ENCODE measurements at places on chromosomes 6 and 20.

- no peak for DNase-seq
Measured at GRCh38 chr6:3847521-3847920, 1.7 kb upstream of the FAM50B start.

GRCh38 chr6:30264743-30265142 is 51.5 kb upstream of the TRIM26 start:
- DNase-seq = no peak

- DNase-seq = no peak
Measured at GRCh38 chr6:19866173-19866984, 29.2 kb downstream of the ID4 start.

- no peak for DNase-seq
Measured at GRCh38 chr6:150008588-150008987, 16.7 kb downstream of the RAET1L start.

- no peak for DNase-seq
Measured at GRCh38 chr20:37913567-37914366, 10.8 kb downstream of the VSTM2L start.

DNA sequence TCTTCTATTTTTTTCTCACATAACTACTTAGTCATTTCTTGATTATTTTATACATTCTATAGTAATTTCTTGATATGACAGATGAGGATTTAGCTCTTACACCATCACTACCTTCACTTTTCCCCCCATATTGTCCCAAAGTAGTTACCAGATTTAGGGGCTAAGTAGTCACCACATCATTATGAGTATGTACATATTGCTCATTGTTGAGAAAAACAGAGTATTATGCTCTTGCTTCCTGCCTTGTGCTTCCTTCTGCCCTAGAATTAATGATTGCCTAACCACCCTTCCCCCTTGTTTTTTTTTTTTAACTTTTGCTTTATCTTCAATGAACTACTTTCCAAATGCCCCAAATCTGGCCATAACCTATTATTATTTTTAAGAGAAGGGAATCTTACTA is 6.8 kb upstream of the HLA-B start:
- DNase-seq = peak; percentile 15

DNA sequence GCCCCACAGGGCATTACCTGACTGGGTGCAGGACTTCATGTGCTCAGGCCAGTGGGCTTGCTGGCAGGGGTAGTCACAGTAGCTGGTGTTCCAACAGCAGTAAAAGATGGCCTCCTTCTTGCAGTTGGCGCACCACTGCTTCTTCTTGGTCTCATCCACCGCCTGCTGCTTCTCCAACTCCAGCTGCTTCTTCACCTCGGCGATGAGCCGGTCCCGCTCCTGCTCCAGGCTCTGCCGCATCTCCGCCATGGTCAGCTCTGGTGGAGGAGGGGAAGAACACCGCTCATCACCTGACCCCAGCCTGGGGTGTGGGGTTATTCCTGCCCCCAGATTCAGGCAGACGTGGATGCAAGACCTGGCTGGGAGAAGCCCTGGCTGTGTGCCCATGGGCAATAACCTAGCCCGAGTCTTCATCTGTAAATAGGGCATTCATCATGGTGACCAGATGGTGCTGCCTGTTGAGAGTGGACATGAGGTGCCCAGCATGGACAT is 132.2 kb downstream of the ZMYND8 start:
- no peak for DNase-seq

- DNase-seq = no peak
Measured at GRCh38 chr20:14617123-14617522, 279.7 kb upstream of the FLRT3 start.

DNA sequence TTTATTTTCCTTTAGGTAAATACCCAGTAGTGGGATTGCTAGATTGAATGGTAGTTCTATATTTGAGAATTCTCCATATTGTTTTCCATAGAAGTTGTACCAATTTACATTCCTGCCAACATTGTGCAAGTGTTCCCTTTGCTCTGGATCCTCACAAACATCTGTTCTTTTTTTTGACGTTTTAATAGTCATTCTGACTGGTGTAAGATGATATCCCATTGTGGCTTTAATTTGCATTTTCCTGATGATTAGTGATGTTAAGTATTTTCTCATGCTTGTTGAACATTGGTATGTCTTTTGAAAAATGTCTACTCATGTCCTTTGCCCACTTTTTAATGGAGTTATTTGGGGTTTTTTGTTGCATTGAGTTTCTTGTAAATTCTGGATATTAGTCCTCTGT is 85.6 kb downstream of the UBE3D start:
- no peak for DNase-seq

DNA sequence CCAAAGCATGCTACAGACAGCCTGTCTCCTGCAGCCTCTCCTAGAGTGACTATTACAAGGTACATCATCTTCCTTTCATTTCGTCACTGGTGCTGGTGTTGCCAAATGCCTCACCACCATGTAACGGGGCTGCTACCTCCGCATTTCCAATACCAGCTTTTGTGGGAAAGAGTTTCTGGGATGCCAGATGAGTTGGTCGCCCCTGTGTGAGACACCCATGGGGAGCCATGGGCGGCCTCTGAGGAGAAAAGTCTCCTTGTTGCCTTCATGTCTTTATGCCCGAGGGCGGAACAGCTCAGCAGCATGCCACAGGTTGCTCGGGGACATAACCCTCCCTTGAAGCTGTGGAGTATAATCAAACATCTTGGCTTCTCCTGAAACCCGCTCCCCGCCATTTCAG is 169.6 kb downstream of the THBS2 start:
- DNase-seq = no peak

- no peak for DNase-seq
Measured at GRCh38 chr6:155194399-155194798, 69.4 kb upstream of the CLDN20 start.

DNA sequence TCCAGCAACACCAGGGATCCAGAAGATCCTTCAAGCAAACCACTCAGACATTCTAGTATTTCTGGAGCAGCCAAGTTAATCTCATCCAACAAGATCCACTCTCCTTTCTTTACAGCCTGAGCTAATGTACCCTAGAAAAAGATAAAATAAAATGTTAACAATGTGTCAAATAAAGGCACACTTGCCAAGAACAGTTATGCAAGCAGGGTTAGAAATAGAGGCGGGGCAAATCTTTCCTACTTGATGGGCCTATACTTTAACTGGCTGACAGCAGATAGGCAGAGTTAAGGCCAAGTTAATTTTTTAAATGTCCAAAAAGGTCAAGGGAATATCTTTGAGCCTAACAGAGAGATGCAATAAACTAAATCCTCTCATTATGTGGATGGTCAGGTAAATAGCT is 60.8 kb downstream of the MDN1 start:
- DNase-seq = no peak

GRCh38 chr6:94041945-94042709 is 622.8 kb upstream of the EPHA7 start:
- no peak for DNase-seq

- DNase-seq = peak; percentile 21
Measured at GRCh38 chr6:141463237-141463977, 669.3 kb upstream of the GJE1 start.

GRCh38 chr6:20927130-20927860 is 393.0 kb downstream of the CDKAL1 start:
- no peak for DNase-seq

GRCh38 chr6:83127976-83128375 is 60.5 kb downstream of the DOP1A start:
- no peak for DNase-seq

GRCh38 chr6:43125119-43125518 is 46.0 kb upstream of the SRF start:
- DNase-seq = no peak

DNA sequence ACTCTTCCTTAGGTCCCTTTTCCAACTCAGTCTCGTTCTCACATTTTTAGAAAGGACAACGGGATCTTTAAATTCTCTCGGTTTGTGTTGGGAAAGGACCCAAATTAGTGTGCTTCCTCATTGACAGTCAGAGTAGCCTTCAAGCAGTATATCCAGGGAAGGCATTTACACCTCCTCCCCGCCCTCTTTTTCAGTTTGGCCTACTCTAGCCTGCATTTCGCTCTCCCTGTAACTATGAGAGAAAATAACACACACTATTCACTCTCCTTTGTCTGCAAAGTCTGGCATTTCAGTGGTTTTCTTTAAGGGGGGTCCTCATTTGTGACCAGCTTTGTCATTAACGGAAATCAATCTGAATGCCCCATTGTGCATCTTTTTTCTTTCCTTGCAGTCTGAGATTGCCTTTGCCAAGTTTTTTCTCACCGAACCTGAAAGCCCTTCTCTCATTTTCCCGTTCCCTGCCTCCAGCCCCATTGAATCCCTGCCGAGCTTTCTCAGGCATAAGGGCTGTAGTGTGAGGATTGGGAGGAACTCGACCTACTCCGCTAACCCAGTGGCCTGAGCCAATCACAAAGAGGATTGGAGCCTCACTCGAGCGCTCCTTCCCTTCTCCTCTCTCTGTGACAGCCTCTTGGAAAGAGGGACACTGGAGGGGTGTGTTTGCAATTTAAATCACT is 393 bp upstream of the FABP7 start:
- no peak for DNase-seq

DNA sequence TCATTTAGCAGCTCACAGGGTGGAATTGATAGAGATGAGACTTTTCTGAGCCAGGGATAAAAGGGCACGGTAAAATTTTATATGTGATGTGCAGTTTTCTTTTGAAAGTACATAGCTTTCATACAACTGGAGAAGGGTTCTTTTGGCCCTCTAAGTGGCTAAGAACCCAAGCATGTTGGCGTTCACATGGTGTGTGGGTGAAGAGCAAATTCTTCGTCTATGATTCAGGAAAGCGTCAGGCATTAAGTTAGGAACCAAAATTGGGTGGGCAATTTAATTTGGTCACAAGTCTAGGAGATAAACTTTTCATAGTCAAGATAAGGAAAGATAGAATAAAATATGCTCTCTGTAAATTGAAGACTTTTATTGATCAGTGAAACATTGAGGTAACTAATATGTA is 153.9 kb downstream of the UTRN start:
- no peak for DNase-seq

DNA sequence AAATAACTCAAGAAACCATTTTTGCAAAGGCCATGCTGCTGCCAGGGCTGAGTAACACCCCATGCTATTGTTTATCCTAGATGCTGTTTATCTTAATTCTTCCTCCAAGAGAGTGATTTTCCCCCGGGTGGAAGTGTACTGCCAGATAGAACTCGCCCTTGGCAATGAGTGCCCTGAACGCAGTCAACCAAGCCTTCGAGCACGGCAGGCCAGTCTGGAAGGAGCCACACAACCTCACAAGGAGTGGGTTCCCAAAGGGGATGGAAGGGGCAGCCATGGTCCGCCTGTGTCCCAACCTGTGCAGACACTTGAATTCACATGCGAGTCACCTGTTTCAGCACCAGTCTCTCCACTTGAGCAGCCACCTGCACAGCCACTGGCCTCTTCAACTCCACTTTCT is 31.9 kb downstream of the PNPLA1 start:
- no peak for DNase-seq

DNA sequence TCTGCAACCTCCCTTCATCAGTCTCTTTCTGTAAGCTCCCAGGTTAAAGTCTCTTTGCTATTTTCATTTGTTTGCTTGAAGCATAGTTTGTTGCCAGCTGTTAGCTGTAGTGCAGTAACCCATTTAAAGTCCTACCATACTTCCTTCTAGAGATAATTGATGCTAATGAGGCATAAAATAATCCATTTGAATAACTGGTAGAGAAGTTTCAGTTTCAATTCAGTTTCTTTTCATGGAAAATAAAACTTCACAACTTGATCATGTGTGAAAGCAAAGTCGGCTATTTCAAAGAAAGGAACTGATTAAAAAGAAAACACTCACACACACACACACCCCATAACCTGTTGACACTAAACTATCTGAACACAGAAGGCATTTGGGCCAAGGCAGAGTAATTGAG is 68.5 kb upstream of the TENT5A start:
- peak; percentile 52 for DNase-seq

GRCh38 chr6:168319279-168320111 is at the start of gene DACT2:
Gene DACT2 (minus strand): TSS chr6:168319777. CDS start chr6:168319633, 144 bp downstream.
- DNase-seq = no peak

DNA sequence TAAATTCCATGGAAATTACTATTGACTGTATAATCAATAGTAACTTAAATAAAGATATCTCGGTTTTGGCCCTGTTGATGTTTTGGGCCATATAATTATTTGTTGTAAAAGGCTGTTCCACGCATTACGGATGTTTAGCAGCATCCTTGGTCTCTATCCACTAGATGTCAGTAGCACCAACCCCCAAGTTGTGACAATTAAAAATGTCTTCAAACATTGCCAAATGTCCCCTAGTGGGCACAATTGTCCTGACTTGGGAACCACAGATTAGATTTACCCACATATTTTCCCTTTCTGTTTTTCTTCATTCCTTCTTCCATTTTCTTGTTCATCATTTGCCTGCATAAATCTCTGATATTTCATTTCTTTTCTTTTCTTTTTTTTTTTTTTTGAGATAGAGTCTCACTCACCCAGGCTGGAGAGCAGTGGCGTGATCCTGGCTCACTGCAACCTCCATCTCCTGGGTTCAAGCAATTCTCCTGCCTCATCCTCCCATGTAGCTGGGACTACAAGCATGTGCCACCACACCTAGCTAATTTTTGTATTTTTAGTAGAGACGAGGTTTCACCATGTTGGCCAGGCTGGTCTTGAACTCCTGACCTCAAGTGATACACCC is 13.6 kb upstream of the WFDC8 start:
- peak; percentile 73 for DNase-seq

DNA sequence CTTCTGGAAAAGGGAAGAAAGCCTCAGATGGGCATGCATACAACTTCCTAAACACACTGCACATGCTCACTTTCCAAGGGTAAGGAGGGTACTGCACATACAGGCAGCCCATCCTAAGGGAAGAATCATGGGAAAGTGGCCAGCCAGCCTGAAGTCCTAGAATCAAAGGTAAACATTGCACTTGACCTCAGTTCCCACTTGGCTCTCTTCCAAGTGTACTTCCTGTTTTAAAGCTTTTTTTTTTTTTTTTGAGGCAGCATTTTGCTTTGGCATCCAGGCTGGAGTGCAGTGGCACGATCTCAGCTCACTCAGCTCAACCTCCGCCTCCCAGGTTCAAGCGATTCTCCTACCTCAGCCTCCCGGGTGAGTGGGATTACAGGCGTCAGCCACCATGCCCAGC is 225.3 kb upstream of the EPHA7 start:
- peak; percentile 63 for DNase-seq

DNA sequence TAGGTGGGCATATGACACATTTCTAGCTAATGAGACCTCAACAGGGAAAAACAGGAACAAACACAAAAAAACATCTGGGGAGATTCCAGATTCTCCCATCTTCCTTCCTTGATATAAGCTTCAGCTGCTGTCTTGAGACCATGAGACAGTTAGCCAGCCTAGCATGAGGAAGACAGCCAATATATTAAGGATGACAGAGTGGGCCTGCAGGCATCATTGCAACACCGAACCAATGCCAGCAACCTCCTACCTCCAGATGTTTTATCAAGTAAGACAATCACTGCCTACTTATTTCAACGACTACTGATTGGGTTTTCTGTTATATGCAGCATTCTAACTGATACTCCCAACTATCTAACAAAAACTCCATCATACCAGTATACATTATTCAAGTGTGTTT is 119.0 kb downstream of the ISM1 start:
- no peak for DNase-seq

DNA sequence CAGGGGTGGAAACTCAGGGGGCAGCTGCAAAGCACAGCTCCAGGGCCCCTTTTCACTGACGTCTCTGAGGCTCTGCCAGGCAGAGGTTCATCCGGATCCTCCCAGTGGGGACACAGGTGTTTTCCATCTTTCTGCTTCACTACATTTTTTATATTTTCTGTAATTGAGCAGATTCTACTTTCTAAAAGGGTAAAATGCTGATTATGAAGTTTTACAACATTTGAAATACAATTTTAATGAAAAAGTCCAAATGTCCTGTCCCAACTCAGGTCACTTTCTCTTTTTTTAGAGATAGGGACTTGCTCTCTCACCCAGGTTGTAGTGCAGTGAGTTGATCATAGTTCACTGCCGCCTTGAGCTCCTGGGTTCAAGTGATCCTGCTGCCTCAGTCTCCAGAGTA is 41.9 kb downstream of the HLA-A start:
- DNase-seq = no peak

Measured in MV-4-11 (cell line).